ENCODE measurements at places on chromosomes 13 and 19.

GRCh38 chr13:39415008-39415802, 187.8 kb downstream of the LHFPL6 start:
- DNase-seq = no peak

GRCh38 chr19:7687177-7687576, 6.5 kb downstream of the TRAPPC5 start:
- no peak for DNase-seq

DNA sequence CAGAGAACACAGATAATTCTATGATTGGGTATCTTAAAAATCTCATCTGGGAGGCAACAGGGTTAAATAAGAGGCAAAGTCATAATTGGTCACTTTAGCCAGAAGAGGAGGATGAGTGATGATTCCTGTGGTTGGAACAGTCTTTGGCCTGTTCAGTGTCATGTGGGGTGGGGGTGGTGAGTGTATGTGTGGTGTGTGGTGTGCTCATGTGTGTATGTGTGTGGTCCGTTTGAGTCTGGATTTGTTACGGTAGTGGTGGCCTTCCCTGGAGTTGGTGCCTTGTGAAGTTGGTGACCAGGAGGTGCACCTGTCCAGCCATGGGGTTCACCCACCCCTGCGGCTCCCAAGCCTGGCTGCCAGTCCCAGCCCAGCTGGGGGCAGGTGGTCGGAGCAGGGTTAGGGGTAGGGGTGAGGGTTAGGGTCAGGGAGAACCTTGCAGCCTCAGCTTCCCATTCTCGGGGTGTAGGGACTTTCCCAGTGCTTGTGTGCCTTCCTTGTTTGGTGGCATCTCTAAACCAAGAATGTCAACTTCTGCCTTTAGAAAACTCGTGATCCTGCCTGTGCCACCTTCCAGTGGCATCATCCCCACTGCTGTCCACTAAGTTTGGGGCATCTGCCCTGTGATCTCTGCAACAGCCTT, 97.5 kb downstream of the RAB20 start:
- DNase-seq = no peak

DNA sequence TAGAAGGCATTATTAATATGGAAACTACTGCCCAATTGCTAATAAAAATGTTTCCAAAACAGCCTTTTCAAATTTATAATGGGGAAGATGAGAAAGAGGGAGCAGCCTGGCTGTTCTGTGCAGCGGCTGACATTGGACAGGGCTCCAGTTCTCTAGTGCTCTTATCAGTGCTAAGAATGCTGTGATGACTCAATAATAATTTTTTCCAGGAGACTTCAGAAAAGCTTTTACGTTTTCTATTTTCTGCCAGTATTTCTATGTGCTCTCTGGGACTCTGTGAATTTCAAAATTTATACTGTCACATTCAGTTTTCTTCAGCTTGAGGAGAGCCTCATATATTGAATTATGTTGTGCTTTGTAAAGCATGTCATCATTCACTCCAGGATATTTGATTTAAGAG, 209.6 kb downstream of the VWA8 start:
- DNase-seq = peak; percentile 84

GRCh38 chr19:995051-995827, 5.0 kb upstream of the GRIN3B start:
- DNase-seq = no peak

DNA sequence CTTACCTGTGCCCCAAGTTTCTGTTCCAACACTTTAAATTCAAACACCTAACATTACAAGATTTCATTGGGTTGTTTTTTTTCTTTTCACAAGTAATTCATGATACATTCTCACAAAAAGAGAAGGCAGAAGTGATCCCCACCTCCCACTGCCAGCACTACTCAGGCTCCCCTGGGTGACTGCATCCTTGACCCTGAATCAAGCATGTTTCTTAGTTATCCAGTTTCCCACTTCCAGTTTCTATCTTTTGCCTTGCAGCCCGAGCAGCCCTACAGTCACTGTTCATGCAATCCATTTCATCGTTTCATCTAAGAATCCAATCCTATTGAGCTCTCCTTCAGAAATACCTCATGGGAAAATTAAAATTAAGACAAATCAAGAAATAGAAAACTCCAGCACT, 61.4 kb downstream of the RNASEH2B start:
- DNase-seq = no peak

DNA sequence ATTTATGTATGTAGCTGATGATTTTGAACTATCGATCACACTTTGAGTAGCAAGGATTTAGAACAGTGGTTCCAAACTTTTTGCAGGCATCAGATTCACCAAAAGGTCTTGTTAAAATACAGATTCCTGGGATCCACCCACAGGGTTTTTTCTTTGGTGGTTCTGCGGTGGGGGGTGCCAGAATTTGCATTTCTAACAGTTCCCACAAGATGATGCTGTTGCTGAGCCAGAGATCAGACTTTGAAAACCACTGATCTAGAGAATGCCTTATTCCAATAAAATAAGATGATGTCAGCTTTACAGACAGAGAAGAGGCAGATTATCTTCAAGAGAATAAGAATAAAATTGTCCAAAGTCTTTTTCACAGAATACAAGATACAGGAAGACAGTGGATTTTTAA, 80.9 kb upstream of the SHISA2 start:
- no peak for DNase-seq

- DNase-seq = no peak
Observed at GRCh38 chr19:19217099-19217498, 5.3 kb downstream of the NCAN start.

DNA sequence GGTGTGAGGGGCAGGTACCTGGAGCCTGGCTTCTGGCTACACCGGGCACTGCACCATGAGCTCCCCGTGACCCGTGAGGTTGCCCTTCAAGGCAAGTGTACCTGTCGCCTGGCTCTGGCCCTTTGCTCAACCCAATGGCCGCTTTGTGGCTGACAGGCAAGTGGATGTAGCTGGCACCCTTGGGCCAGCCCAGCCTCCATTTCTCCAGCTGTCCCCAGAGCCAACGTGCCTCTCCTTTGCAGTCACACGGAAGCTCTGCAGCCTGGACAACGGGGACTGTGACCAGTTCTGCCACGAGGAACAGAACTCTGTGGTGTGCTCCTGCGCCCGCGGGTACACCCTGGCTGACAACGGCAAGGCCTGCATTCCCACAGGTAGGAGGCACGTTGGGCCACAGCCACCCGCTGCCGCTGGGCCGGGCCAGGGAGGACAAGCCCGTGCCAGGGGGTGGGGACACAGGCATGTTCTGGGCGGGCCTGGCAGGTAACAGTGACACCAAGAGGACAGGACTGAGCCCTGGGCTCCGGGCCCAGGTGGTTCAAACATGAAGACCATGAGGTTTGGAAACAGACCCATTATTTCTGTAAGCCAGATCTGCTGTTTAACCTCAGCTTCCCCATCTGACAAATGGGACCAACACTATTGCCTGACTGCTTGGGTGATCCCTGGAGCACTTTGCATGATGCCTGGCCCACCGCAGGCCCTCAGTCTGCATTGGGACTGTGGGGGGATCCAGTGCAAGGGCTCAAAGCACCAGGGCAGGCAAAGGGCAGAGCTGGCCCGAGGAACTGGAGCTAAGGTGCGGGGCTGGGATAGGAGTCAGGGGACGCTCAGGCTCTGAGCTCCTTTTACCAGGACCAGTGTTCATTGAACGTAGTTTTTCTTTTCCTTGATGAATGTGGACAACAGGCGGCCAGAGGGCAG, 17.5 kb upstream of the PROZ start:
- DNase-seq = peak; percentile 70

DNA sequence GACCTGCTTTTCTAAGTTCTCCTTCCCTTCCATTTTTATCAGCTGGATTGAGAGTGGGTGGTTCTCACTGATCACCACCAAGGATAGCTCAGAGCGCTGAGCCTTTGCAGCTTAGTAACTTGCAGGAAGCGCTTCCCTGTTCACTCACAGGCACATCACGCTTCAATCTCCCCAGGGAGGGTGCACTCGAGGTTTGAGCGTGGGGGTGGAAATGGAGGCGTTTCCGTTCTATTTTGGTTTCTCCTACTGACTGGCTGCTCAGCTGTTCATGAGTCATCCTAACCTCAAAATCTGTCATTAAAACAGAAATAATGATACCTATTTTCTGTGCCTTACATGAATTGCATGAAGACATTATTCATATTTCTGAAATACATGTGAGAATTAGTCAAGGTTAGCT, 292.1 kb downstream of the SPRY2 start:
- peak; percentile 94 for DNase-seq

GRCh38 chr19:38596057-38596981, 21.4 kb downstream of the MAP4K1 start:
- DNase-seq = no peak

- DNase-seq = no peak
Observed at GRCh38 chr13:35139591-35139990, 197.5 kb downstream of the NBEA start.

DNA sequence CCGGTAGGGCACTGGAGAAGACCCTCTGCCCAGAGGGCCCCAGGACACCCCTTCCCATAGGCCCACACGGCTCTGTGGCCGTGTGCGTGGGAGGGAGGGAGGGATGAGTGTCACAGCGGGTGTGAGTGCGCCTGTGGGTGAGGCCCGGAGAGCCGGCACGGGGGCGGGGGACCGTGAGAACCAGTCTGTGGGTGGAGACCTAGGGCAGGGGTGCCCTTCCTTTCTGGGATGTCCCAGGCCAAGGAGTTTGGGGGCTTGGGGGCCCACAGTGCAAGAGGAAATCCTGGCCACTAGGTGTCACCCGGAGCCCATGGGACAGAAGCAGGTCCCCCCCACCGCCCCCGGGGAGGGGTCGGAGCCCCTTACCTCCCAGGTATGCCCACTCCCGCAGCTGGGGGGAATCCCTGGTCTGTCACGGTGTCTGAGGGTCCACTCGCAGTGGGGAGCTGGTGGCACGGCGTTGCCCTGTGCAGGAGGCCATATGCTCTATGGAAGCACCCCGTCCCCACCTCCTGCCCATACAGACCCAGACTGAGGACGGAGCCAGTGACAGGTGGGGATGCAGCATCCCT, 16.0 kb upstream of the SLC7A10 start:
- no peak for DNase-seq

DNA sequence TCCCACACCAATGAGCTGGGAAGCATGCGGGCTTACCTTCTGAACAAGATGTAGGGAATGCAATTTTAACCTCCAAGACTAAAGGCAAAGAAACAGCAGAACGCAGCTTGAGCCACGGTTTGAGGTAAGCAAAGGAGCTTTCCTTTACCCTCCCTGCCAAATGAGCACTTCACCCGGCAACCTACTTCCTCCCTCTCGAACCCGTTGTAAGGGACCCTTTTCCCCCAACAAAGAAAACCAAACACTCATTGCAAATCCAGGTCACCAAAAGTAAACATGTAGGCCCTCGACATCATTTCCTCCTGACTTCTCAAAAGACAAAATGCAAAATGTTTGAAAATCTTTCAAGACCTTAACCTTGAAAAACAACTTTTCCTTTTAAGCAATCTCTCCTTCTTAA, 65.3 kb downstream of the ABCC4 start:
- no peak for DNase-seq

DNA sequence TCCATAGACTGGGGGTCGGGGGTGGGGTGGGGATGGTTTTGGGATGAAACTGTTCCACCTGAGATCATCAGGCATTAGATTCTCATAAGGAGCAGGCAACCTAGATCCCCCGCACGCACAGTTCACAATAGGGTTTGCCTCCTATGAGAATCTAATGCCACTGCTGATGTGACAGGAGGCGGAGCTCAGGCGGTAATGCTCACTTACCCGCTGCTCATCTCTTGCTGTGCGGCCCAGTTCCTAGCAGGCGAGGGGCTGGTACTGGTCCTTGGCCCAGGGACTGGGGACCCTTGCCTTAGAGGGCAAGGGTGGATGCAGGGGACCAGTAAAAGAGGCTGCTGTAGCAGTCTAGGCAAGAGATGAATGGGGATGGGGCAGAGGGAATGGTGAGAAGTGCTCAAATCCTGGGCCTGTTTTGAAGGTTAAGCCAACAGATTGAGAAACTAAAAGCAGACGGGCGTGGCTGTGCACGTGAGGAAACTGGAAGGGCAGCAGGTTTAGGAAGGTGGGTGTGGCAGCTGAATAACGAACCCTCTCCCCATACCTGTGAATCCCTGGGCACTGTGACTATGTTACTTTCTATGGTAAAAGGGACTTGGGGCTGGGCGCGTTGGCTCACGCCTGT, 1.5 kb upstream of the ERICH4 start:
- DNase-seq = no peak

- no peak for DNase-seq
Observed at GRCh38 chr13:73894995-73895571, 239.1 kb downstream of the KLF12 start.

DNA sequence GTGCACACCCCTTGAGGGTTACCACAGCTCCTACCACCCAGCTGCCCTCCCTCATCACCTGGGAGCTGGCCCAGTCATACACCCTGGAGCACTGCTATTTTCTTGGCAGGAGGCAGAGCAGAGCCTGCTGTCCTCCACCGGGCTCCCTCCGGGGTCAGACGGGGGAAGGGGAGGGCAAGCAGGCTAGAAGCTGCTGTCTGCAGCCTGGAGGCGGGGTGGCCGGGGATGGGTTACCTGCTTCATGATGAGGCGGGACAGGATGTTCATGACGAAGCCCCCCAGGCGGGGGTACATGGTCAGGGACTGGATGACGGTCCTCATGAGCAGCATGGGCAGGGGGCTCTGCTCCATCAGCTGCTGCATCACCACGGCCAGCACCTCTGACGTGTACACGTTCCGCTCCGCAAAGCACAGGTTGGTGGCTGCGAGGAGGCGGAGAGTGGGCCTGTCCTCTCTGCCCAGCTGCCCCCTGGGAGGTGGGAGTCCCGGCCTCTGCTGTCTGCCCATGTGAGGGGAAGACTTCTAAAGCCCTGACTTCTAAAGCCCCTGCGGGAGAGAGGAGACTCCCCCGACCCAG, 2.7 kb upstream of the RSPH6A start:
- no peak for DNase-seq

DNA sequence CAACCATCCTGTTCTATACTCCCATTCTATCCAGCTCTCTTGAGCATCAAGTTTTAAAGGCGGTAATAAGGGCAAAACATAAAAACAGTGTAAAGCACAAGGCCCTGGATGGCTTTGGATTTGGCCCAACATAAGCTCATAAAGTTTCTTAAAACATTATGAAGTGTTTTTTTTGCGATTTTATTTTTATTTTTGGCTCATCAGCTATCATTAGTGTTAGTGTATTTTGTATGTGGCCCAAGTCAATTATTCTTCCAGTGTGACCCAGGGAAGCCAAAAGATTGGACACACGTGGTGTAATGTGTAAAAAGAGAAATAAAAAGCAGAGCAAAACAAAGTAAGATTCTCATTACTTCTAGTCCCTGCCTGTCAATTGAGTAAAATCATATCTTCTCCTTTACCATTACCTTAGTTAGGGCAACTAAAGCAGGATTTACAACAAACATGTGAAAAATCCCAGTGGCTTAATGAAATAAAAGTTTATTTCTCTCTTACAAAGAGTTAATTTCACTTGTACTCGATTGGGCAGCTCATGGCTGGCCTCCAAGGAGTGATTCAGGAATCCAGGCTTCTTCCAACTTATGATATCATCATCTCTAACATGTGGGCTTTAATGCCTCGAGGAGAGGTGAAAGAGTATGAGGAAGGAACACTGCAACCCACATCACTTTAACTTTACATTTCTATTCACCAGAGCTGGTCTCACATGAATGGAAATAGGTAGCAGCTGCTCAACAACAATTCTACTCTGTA, 725.2 kb upstream of the SLITRK1 start:
- peak; percentile 78 for DNase-seq
